AG04450 (cell line): ENCODE measurements at places on chromosomes 11 and 22. TPM values are rescaled to one million over a fixed set of nuclear protein-coding genes. Genes with fewer than 3 reads are reported as not detected.

GRCh38 chr11:96008161-96008720 is 84.3 kb upstream of the MTMR2 start:
- peak; percentile 84 for DNase-seq

DNA sequence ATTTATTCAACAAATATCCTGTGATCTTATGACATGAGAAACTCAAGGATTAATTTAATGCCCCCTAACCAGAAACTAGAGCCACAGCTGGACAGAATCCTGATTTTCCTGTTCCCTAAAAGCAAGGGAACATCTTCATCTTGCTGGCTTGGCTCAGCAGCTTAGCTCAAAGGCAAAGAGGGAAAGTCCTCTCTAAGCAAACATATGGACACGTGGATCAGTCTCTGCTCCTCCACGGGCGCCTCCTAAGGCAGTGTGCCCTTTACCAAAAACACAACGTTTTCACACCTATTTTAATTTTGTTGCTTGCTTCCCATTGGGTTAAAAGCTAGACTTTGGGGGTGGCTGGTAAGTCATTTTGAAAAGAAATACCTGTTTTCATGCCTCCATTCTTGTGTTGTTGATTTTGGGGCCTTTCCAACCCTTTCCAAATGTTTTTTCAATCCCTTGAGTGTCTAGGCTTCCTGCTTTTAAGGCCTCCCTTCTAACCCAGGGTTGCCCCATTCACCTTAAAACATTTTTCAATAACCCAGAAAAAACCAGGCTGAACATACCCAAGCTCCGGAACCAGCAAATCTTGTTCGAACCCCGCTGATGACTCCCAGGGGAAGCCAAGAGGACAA is 15.5 kb downstream of the SLC1A2 start:
- no peak for DNase-seq

DNA sequence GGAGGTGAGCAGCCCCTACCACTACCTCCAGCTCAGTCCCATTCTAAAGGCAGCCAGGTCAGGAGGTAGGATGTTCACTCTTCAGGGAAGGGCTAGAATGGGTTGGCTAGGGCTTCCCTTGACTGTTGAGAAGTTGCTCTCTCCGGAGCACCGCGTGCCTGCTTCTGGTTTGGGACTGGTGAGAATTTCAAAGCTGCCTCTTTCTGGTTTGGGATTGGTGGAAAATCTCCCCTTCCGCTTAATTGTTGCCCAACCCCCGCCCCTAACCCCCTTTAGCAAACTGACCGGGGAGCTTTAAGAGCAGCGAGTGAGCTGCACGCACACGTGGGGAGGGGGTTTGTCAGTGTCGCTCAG is 686 bp downstream of the USP2 start:
- no peak for DNase-seq

DNA sequence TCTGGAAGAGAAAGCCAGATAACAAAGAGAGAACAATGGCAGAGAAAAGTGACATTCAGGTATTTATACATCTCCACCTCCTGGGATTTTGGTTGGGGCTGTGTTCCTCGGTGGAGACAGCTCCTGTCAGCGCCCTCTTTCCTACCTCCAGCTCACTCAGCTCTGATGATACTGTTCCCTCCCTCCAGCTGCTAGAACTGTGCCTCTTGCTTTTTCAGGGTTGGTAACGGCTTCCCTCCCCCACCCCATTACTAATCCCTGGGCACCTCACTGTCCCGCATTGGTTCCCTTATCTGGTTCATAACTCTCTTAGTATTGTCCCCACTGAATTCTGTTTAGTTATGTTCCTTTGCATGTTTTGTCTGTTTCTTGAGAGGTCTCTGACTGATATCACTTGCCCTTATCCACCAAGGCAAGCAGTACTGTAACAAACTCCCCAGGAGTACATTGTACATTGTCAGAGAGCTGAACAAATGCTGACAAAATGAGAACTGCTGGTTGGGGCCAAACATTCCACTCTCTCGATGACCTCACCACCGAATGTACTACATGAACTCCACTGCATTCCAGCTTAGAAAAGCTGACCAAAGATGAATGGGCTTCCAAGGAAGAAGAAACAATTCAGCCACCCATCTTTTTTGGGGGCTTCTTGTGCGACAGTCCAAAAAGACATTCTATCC is 5.7 kb upstream of the FBXO3 start:
- peak; percentile 55 for DNase-seq

DNA sequence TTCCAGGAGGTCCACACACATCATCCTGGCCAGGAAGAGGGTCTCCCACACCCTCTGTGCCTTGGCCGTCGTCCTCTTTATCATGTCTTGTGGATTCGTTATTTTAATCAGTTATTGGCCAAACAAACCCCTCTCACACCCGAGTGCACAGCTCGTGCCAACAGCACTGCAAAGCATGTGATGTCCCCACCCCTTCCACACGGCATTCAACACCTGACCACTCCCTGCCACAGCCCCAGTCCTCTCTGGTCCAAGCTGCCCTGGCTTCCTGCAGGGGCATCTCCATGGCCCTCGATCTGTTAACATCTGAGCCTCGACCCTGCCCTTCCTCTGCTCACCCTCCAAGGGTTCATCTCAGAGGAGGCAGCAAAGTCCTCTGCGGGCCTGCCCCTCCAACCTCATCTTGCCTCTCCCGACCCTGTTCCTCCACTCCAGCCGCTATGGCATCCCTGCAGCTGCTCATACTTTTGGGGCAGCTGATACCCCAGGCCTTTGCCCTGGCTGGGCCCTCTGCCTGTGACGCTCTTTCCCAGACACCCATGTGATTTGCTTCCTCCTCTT is 14.0 kb downstream of the MYEOV start:
- DNase-seq = no peak

DNA sequence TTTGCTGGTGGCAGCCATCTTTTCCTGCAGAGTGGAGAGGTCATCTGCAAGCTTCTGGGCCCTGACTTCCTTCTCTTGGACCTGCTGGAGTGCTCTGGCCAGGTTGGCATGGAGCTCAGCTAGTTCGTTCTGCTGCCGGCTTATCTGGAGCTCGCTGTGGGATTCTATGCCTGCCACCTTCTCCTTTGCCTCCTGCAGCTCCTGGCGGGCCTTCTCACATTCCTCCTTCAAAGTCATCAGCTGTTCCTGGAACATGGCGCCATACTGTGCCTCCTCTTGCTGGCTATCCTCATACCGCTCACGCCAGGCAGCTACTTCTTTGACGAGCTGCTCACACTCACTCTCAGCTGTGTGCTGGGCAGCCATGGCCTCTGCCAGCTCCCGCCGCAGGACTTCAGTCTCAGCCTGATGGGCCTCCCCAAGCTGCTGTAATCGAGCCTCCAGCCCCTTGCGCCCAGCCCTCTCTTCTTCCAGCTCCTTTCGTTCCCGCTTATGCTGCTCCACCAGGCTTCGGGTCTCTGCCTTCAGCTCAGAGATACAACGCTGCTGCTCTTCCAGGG is 16.1 kb downstream of the IL18BP start:
- DNase-seq = no peak

DNA sequence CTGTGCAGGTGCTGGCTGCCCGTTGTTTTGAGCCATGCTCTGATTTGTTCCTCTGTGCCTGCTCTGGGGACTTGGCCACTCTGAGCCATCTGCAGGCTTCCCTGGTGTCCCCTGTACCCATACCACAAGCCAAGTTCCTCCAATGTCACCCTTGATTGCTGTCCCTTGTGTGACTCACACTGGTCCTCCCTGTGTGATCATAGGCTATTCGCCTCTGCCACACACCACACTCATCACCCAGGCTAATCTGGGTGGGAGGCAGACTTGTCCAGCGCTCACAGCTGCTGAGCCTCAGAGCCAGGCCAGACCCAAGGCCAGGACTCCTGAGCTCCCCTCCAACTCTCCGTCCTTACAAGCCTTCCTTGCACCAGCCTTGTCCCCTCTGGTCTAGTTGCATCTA is 31.7 kb downstream of the IGF2 start:
- DNase-seq = no peak

Gene ZNRD2
- 23.5 and 44.3 TPM in 2 replicates for polyA plus RNA-seq

DNA sequence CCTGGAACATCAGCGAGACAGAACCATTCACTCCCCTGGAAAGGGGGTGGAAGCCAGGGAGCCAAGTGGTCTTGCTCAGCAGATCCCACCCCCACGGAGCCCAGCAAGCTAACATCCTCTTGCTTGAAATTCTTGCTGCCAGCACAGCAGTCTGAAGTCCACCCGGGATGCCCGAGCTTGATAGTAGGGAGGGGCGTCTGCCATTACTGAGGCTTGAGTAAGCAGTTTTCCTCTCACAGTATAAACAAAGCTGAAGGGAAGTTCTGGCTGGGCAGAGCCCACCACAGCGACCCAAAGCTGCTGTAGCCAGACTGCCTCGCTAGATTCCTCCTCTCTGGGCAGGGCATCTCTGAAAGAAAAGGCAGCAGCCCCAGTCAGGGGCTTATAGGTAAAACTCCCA is 764.8 kb upstream of the LUZP2 start:
- peak; percentile 8 for DNase-seq

Gene ASCL2
- polyA plus RNA-seq = not detected in 2 replicates
